ENCODE measurements at places on chromosomes 16 and 17.

GRCh38 chr17:17971431-17972125, 622 bp downstream of the TOM1L2 start:
- DNase-seq, result no peak

GRCh38 chr16:12767897-12768296, 35.8 kb downstream of the CPPED1 start:
- DNase-seq, result no peak

GRCh38 chr17:82121246-82121645, 23.2 kb upstream of the FASN start:
- no peak for DNase-seq

- DNase-seq, result no peak
Measured at GRCh38 chr17:12242345-12242954, 221.8 kb downstream of the MAP2K4 start.

- no peak for DNase-seq
Measured at GRCh38 chr17:82240506-82241182, 11.8 kb downstream of the SLC16A3 start.

GRCh38 chr17:44213403-44214229, 5.9 kb downstream of the UBTF start:
- DNase-seq, result no peak

GRCh38 chr16:1655909-1656807, 21.9 kb upstream of the JPT2 start:
- no peak for DNase-seq

- DNase-seq, result no peak
Measured at GRCh38 chr16:80924372-80924978, 82.2 kb downstream of the CMC2 start.

GRCh38 chr16:29644973-29645693, 17.9 kb upstream of the SPN start:
- DNase-seq, result no peak

DNA sequence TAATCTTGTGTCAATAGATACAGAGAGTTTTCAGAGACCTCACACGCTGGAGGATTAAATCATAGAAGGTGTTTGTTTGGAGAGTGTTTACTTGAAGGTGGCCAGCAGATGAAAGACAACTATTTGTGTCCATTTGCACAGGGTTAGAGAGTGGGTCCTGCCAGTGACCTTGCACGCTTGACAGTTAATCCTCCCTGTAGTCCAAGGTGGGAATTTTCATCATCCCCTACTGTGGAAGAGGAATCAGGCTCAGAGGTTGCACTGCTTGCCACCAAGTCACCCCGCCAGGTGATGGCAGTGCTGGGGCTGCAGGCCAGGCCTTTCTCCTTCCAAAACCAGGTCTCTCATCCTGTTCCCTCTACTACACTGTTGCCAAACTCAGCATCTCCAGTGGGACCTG, 12.3 kb downstream of the CDH1 start:
- DNase-seq, result no peak

GRCh38 chr17:49971848-49972485, 3.0 kb downstream of the DLX4 start:
- DNase-seq, result no peak

- no peak for DNase-seq
Measured at GRCh38 chr17:80880648-80880985, 111.0 kb upstream of the CHMP6 start.

DNA sequence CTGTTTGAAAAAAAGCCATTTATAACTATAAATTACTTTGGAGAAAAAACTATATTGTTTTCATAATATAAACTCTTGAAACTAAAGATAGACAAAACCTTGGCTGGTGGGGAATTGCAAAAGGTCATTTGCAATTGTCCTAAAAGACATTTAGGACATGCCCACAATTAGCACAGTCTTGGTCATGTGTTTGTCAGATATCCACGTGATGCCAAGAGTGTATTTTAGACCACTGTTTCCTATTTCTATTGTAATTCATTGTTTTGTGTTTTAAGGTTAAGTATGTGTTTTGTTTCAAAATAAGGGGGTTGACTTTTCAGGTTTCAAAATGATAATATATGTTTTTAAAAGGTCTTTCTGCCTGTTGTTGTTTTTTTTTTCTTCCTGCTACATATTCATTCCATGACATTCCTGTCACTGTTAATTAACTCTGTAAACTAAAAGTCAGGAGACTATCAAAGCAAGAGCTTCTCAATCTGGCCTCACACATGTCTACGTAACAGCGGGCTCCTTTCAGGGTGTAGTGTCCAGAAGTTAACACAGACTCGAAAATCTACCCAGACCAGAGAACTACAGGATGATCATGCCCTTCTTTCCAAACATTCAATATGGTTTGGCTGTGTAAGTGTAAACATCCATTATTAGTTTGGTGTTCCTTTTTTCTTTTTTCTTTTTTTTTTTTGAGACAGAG, 58.7 kb downstream of the COG7 start:
- no peak for DNase-seq

Data from GM04503 (cell line).